ENCODE measurements at places on chromosomes 1 and 21.

DNA sequence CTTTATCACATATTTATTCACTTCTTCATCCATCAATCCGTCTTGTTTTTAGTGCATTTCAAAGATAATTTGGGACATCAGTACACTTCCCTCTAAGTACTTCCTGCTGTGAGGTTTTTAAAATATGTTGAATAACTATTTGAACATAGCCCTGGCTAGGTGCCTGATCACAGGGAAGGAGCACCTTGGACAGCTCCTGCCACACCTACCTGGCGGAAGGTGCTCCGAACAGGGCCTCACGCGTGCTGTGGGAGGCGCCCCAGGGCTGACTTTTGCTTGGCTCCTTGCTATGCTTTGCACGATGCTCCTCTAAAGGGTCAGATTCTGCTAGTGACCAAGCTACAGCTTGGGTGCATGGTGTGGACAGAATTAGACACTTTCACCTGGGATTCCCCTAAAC, 4.9 kb upstream of the ATXN7L2 start:
- no peak for DNase-seq

GRCh38 chr1:84756001-84756400, 65.7 kb upstream of the SSX2IP start:
- DNase-seq: no peak

- no peak for DNase-seq
Measured at GRCh38 chr1:3858231-3858981, 1.1 kb downstream of the DFFB start.

GRCh38 chr1:114522264-114522575, 11.2 kb upstream of the TRIM33 start:
- no peak for DNase-seq

DNA sequence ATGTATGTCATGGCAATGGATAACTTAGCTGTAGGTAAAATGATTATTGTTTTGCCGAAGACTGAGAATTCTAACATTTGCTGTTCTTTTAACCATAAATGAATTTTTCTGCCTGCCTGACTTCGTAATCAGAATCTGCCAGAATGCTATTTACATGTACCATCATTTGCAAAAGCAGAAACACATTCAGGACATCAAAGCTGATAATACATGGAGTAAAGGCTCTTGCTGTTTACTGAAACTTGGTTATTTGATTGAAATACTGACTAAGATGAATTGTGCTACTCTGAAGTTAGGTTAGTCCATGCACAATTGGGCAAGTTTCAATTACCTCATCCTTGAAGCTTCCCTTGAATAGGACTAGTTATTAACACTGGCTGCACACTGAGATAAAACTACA, 293.8 kb downstream of the PLA2G4A start:
- DNase-seq: no peak

DNA sequence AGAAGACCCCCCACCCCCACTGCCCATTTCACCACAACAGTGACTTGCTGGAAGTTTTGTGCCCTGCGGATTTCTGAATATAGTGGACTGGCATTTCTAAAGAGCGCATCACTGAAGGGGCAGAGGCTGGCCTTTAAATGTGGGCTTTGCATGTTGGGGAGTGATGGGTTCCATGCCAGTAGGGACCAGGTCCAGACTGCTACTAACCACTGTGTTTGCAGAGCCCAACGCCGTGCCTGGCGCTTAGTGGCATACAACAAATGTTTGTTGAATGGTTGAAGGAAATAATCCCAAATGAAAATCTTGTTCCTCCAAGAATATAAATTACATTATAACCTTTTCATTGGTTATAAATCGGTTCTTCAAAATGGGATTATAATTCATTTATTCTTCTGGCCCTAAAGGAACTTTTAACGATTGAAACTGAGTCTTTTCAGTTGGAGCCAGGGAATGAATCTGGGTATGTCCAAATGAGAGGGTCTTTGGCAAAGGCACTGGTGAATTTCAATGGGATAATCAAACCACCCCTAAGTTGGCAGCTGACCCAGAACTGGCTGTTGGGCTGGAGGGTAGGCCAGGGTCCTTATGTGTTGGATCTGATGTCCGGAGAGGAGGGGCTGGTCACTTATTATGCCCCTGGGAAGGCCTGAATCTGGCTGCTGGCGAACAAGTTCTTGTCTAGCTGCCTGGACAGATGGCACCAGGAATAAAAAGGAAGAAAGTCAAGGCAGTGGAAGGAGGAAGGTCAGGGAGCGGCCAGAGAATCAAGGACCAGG, 13.8 kb upstream of the SDHB start:
- no peak for DNase-seq

DNA sequence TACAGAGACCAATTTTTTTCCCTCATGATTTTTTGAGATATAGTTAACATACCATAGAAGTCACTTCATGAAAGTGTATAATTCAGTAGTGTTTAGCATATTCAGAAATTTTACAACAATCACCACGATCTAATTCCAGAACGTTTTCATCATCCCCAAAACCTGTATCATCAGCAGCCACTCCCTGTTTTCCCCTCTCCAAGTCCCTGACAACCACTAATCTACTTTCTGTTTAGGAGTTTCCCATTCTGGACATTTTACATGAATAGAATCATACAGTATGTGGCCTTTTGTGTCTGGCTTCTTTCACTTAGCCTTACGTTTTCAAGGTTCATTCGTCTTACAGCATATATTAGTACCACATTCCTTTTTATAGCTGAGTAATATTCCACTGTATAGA, 204.2 kb upstream of the PLD5 start:
- no peak for DNase-seq

DNA sequence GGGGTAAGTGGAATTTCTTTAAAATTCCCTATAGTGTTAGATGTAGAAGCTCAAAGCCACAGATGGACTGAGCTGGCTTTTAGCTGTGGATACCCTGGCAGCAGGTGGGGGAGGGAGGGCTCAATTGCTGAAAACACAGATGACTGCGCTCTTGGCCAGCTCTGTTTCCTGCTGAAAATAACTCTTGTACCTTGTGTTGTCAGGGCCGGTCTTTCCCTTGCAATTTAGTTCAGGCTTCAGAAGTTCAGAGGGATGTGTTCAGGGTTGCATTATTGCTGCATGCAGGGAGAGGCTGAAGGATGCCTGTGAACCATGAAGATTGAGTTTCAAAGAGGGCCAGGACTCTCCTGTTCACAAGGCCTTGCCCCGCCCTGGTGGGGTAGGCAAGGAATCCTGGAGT, 58.1 kb upstream of the GCLM start:
- DNase-seq: no peak

DNA sequence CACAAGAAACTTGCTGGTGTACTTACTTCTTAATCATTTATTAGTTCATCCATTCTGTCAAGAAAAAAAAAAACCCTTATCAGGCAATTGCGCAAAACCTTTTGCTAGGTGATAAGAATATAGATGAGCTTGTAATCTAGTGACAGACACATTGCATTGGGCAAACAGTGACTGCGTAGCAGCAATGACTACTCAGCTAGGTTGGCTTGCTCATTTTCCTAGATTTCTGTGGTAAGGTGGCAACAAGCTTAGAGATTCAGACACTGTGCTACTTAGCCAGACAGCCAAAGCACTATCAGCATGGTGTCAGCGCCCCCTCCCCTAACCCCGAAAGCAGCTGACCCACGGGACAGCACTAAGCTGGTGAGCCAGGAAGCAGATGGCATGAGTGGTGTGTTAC, 203.1 kb downstream of the BARHL2 start:
- DNase-seq: no peak

DNA sequence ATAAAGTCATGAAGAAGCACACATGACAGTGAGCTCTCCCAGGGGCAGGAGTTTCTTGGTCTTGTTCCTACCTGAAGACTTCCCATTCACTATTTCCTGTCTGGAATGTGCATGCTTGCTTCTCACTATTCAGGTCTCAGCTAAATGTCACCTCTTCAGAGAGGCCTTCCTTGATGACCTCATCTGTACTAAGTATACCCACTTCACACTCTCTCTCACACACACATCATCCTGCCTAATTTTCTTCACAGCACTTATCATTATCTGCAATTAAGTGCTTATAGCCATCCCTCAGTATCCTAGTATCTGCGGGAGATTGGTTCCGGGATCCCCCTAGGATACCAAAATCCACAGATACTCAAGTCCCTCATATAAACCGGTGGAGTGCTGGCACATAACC, 146.4 kb upstream of the IVNS1ABP start:
- no peak for DNase-seq

DNA sequence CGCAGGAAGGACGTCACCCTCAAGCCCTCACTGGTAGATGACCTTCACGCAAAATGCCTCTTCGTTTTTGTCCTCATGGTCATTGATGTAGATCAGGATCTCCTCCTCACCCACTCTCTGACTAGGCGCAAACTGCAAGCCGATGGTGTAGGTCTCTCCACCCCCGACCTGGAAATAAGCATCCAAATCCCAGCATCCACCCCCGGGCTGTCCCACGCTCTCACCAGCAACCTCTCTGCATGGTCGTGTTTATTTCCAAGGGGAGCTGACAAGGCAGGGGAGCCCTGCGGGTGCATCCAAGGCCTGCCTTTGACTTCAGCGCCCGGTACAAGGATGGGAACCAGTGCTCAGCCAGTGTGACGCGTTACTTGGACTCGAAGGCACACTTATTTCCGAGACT, 129.0 kb downstream of the NPHP4 start:
- no peak for DNase-seq

- DNase-seq: no peak
Measured at GRCh38 chr1:204473400-204473965, 21.1 kb downstream of the PIK3C2B start.

DNA sequence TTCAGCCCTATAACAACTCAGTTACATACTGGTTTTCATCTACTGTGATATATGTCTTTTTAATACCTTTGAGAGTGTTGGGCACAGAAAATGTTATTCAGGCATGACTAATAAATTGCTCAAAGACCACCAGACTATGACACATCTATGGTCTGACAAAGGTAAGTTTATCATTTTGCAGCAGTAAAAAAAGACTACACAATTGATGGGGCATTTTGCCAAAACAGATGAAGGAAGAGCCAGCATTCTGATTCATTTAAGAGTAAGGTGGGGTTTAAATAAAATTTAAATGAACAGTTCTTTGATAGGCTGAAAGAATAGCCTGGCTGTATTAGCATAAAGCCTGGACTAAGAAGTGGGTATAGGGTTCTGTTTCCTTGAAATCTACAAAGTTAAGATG, 8.8 kb upstream of the RNPC3 start:
- no peak for DNase-seq

GRCh38 chr1:93814059-93814794, 64.8 kb downstream of the DNTTIP2 start:
- no peak for DNase-seq

DNA sequence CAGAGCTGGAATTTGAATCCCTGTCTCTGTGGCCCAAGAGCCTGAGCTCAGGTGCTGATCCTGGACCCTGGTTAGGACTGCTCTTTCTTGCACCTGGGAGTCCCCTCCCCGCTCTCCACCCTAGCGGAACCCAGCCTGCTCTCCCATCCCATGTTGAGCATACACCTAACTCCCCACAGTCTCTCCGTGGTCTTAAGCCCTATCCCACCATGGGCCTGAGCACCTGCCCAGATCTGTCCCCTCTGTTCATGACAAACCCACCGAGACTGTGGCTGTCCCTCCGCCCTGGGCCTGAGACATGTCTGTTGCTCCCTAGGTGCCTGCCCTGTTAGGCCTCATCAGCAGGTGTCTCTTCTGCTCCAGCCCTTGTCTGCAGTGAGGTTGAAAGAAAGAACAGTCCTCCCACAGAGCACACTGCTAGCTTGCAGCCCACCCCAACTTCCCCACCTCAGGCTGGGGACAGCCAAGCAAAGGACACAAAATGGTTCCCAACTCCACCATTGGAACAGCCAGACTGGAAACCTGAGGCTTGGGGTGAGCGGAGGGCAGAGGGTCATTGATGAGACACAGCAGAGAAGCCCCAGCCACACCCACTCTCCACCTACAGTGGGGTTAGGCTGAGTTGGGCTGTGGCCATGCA, 118.5 kb downstream of the MATN1 start:
- no peak for DNase-seq

- no peak for DNase-seq
Measured at GRCh38 chr1:3344395-3344794, 110.1 kb upstream of the ARHGEF16 start.

- DNase-seq: no peak
Measured at GRCh38 chr1:244760471-244760870, 75.0 kb upstream of the COX20 start.

DNA sequence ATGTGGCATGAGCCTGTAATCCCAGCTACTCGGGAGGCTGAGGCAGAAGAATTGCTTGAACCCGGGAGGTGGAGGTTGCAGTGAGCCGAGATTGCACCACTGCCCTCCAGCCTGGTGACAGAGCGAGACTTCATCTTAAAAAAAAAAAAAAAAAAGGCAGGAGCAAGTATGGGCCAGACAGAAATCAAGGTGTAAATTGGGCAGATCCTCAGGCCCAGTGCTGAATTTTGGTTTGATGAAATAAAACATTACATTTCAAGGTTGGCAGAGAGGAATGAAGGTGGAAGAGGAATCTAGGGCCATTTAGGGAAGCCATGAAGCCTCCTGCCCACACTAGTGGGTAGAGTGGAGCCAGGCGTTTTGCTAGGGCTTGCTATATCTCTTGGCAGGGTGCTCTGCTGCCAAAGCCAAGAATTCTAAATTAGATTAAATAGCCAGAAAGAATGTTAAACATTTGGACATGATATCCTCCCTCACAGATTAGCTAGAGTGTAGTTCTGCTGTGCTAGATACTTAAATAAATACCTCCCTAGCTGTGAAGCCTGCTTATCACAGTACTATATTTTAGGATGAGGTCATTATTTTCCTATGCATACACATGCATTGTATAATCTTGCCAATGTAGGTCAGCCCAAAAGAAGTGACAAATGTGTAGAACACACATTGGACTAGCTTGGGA, 16.6 kb upstream of the LGALS8 start:
- no peak for DNase-seq

GRCh38 chr1:18290740-18291412, 183.3 kb downstream of the IGSF21 start:
- no peak for DNase-seq

DNA sequence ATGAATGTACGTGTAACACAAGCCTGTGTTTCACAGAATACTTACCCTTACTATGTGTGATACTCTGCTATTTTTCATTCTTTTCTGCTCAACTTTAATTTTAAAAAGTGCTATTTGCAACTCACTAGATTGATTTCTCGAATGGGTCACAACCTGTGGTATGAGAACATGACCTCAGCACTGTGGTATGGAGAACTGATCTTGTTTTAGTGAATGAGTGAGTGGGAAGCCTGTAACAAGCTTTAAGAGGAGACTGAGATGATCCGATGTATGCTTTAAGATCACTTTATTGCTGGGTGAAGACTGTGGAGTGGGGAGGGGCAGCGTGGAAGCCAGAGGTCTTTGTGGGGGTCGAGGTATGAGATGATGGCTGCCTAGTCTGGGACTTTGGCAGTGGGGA, 21.6 kb downstream of the MECR start:
- no peak for DNase-seq

DNA sequence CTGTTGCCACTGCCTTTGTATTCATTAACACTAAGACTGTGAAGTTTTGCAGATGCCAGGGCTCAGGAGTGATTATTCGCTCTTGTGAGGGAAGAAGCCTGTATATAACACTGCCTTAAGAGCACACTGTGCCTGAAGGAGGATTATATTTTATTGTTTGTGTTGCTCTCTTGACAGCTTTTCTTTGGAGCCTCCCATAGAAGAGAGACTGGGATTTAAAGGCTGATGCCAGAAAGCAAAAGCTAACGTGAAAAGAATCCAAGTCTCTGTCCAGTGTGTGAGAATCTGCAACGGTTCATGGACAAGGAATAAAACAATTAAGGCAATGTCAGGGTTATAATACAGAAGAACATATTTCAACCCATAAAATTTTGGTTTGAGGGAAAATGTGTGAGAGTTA, 316.8 kb downstream of the NFIA start:
- DNase-seq: no peak

GRCh38 chr1:116825720-116826438, 71.6 kb downstream of the CD2 start:
- DNase-seq: no peak
